ENCODE measurements at places on chromosomes 6 and 20.

GRCh38 chr6:109690737-109691621, at the start of the genes AK9 and FIG4:
TSS of gene AK9 (minus strand) at chr6:109691202. CDS start at chr6:109675745, 15,457 bp downstream.
TSS of gene FIG4 (plus strand) at chr6:109691296. CDS start at chr6:109691436, 140 bp downstream.
- DNase-seq: peak; percentile 94

DNA sequence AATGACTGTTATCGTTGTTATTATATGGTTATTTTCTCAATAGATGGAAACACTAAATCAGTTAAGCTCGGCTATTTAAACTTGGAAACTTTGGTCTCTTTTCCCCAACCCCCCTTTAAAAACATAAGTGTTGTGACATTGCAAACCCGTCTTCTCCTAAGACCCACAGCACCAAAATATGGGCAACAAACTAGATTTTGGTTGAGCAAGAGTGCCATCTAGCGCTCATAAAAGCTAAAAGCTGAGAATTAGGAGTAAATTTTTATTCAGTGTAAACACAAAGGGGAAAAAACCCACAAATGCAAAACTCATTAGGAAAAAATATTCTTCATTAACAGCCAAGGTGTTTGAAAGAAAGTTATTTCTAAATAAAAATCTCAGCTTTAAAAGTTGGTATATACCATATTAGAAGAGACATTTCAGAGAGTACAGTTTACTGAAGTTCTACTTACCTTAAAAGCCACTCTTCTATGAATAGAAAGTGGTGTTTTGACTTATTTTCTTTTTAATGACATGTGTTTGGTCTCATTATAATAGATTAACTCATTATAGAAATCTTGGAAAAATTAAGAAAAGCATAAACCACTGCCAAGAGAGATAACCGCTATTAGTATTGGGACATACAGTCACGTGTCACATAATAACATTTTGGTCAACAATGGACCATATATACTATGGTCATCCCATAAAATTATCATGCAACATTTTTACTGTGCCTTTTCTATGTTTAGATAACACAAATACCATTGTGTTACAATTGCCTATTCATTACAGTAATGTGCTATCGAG, 21.1 kb downstream of the SESN1 start:
- DNase-seq: peak; percentile 87

GRCh38 chr20:35831029-35831428, 59.2 kb downstream of the PHF20 start:
- DNase-seq: peak; percentile 45

DNA sequence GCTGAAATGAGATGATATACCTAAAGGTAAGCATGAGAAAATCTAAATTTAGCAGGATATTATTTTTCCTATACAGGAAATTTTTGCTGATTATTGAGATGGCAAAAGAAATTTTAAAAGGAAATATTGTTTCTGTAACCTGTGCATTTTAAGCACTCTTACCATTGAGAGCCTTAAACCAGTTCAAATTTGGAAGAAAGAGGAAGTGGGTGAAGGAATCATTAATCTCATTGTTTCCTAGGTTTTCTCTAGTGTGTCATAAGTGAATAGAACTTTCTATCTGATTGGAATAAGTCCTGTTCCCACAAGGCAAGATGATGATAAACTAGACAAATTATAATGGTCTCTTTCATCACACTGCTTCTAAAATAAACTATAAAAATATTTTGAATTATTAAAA, 22.4 kb upstream of the FKBP1C start:
- no peak for DNase-seq

DNA sequence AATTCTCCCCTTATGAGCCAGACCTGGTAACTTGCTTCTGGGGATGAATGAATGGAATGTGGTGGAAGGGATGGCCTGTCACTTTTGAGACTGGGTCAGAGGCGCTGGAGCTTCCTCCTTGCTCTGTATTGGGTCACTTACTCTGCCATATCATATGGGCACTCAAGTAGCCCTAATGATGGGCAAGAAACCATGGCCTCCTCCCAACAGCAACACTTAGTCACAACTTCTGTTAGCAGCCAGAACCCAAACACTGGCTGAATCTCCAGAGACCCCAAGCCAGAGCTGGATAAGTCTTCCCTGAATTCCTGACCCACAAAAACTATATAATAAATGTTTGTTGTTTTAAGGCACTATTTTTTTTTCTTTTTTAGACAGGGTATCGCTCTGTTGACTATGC, 5.5 kb downstream of the E2F1 start:
- DNase-seq: no peak

All from choroid plexus epithelial cell (primary cell).